ENCODE measurements at places on chromosomes 16 and 17. TPM values are rescaled to one million over a fixed set of nuclear protein-coding genes. Genes with fewer than 3 reads are reported as not detected.

PYY gene
- total RNA-seq, result not detected

IL17C gene
- total RNA-seq, result not detected

HS3ST3A1 gene
- 10.4 TPM for total RNA-seq

NOTUM gene
- not detected for total RNA-seq

KRT33A gene
- not detected for total RNA-seq
